ENCODE measurements at places on chromosomes 2 and 18.

DNA sequence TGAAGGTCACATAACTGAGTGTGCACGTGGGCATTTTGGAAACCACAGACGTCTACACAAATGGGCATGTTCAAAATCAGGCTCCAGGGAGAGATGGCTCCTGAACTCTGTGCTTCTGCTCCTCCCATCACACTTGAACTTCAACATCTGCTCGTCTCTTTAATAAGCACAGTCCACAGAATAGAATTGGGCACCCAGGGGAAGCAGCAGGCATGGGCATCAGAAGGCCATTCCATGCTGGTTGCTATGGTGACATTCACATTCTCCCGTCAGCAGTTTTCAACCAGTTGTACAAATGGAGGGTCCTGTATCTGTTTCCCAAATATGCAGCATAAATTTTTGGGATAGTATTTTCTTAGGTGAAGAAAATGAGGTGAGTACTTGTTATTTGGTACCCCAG lies 183.7 kb upstream of the COPS8 start:
- no peak for DNase-seq

DNA sequence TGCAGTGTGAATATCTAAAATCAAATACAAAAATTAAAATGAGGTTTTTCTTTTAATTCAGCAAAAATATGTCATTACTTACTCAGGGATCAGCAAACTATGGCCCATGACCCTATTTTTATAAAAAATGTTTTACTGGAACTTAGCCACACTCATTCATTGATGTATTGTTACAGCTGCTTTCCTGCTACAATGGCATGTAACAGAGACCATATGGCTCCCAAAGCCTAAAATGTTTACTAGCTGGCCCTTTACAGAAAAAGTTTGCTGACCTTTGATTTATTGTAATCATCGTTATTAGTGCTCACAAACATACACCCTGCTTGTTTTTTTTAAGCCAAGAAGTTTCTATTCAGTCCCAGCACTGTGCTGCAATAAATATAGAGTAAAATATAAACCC lies 120.3 kb downstream of the PLA2R1 start:
- DNase-seq = no peak

GRCh38 chr18:73901566-73901965 lies 246.1 kb downstream of the FBXO15 start:
- DNase-seq = no peak

DNA sequence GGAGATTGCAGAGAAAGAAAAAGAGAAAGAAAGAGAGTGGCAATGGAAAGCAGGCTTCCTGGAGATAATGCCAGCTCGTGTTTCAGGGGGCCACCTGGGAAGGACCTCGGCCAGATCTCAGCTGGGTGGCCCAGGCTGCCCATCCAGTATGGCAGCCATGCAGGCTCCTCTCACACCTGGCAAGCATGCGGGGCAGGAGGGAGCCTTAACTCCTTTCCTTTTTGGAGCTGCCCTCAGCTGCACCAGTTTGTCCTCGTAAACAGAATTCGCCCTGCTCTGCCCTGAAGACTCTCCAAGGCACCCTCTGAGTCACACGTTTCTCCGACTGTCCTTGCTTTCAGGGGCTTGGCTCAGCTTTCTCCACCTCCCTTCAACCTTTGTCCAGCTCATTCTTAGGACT lies 59.5 kb upstream of the IGFBP5 start:
- no peak for DNase-seq

DNA sequence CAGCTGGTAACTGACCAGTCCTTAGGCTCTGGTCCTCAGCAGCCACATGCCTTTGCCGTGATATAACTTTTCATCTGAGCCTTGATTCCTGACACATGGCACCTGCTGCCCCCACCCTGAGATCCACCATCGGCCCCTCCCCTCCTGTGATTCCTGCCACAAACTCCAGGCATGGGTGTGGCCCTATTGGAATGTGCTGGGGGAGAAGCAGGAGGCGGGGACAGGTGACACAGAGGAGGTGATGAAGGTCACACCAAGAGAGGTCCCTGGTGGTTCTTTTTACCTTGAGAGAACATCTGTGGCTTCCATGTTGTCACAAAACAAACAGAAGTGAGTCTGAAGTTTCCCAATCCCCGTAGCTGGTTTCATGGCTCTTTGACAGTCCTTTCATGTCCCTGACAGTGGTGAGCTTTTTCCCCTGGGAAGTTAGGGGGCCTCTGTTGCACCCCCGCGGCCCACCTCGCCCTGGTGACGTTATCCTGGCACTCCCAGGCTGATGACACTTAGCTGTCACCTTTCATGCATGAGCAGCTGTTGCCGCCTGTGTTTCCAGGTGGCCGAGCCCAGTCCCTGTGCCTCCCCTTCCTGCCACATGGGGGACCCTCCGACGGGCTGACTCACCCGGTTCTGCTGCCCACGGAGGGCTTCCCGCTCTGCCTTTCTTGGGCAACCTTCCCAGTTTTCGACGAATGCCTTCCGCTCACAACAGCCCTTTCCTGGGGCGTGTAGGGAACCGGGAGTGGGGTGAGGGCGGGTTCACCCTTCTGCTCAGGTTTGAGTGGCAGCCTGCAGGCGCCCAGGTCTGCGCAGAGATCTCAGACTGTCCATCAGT lies 66.3 kb upstream of the GLI2 start:
- no peak for DNase-seq

GRCh38 chr2:112962308-112963175 lies 15.3 kb upstream of the IL36G start:
- DNase-seq = no peak

DNA sequence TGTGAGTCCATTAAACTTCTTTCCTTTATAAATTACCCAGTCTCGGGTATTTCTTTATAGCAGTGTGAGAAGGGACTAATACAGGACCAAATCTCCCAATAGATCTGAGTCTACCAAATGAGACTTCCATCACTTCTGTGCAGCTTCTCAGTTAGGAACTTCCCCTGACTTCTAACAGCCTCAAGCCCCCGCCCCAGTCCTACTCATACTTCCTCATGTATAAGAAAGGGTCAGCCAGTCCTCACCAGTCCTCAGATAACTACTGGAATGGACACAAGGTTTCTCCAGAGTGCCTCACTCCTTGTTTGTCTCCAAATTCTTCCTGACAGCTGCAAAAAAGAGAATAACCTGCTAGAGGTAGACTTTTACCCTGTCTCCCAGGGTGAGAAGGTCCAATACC lies 19.5 kb downstream of the TTC32 start:
- no peak for DNase-seq

DNA sequence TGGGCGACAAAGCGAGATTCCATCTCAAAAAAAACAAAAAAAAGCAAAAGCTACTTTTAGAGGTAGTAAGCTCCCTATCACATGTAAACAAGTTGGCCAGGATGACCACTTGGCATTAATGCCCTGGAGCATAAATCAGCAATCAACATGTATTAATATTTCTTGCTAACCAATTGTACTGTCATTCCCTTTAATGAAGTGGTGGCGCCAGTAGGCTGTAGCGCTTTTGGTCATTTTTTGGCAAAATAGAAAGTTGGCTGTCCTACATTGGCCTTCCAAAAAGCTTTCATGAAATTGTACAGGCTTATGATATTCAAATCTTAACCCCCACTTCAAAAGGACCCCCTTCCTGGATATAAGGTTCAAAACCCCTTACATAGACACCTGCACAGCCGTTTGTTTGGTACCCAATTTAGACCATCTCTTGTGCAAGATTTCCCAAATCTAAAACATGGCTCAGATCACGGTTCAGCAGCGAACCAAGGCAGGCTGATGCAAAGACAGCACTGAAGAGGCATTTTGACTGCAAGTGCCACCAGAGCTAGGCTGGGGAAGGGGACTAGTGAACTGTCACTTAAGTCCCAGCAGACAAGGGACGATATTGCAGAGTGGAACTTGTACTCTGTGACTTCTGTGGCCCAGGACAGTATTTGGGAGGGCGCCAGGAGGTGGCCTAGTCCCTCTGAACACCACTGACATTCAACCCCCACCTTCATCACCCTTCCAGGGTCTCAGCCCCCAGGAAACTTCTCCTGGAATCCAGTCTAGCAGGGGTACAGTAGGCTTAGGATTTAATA lies 31.9 kb downstream of the SMAD7 start:
- no peak for DNase-seq

GRCh38 chr2:71326968-71327367 lies 4.6 kb upstream of the ZNF638 start:
- no peak for DNase-seq

- no peak for DNase-seq
Observed at GRCh38 chr18:47591429-47591828, 339.0 kb downstream of the SMAD2 start.

DNA sequence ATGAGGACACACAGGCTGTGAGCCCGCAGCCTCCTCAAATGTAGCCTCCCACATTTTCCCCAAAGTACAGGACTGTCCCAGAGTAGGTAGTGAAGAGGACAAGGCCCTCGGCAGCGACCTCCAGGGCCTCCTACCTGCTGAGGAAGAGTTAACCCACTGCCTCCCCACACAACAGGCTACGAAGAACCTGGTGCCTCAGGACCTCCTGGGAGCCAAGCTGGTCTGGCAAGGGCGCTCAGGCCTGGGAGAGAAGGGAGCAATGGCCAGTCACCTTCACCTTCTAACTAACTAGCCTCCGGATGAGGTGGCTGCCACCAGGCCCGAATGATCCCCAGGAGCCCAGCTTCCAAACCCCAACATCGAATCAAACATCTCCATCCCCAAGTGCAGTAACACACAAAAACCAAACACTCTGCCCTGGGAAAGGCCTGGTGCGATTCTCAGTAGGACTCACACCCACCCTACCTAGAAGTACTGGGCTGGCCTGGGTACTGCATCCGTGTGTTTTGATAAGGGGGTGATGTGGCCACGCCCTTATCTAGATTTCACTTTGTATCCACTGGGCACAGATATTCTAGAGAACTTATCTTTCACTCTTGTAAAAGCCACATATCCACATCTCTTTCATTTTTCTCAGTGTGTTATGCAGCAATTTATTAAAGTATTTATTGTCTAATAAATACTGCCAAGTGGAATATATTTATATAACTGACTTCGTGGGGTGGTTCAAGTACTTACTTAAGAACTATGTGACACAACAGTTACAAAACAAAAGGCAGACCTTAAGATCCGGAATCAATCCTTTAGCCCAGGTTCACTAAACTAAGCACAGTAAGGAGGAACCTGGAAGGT lies 9.7 kb downstream of the ERFE start:
- no peak for DNase-seq

- DNase-seq = no peak
Observed at GRCh38 chr2:240686460-240686859, 3.8 kb upstream of the AQP12B start.

DNA sequence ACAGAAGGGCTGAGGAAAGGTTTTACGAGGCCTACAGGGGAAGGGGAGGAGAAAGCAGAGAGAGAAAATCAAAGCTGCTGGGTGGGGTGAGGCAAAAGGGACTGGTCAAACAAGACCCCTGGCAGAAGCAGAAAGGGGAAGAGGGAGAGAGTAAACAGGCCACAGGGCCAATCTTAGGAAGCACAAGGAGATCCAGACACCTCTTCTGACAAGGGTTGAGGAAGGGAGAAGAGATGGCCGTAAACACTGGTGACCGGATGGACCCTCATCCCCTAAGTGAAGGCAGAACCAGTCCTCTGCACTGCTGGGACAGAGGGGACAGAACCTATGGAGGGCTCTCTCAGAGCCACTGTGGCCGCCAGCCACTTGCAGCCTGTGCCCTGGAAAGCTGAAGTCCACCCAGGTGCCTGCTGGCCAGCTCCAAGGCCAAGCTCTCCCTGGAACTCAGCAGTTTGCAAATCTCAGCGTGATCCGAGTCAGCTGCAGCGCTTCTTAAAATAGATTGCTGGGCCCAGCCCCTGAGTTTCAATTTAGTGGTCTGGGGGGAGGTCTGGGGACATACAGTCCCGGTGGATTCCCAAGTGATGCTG lies 108.8 kb downstream of the TMEM163 start:
- no peak for DNase-seq

- peak; percentile 80 for DNase-seq
Observed at GRCh38 chr2:84901593-84902120, 3.8 kb upstream of the TMSB10 start.

DNA sequence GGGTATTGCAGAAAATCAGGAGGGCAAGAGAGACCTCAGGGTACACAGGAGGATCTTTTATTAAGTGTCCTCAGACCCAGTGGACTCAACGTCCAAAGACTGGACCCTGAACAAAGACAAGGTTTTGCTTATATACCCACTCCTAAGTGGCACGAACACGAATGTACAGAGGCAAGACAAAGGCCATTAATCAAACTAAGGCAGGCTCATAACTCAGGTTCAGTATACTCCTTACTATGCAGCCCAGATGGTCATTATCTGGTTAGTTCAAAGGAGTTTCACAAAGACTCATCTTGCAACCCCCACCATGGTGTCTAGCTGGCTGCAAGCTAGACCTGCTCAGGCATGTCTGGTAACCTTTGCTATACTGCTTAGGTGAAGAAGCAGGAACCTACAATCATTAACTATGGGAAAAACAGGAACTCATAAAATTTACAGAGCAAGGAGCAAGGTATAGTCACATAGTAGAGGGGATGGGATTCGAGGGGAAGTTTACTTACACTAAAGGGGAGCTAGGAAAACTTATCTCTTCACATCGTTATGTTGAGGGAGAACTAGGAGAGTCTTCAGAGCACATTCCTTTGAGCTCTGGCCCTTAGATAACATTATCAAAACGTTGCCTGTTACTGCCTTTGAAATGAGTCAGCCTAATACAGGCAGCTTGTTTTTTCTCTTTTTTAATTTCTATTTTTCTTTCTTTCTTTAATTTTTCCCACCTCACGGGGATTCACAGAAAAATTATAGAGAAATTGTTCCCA lies 33.9 kb downstream of the SLC4A3 start:
- no peak for DNase-seq

DNA sequence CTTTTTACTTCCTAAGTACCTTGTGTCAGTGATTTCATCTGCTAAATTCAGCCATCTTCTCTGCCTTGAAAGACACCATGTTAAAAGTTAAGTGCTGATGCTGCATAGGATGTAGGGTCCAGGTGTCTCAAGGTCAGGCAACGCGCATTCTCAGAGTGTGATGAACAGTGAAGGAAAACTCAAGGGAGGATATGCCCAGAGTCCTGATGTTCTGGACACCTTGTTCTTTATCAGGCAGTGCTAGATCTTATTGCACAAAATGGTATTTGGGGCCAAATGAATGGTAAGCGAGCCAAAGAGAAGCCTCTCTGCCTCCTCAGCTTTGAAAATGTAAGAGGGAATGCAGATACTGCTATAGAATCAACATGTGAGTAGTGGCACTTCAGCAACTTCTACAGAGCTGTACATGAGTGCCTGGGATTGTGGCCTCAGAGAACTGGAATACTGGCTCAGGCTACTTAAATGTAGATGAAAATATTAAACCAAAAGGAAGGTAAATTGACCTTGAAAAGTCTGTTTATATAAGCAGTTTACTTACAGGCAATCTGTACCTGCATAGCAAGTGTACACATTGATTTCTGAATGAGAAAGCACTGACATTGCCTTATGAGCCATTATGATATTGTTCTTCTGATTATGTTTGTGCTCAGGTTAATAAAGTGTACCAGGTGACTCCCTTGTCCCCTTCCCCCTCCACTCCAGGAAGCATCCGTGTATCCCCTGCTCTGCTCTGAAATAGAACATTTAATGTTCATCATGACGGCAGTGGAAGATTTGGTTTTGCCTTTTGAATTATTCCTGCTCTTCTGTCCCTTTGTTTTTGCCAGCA lies 86.7 kb upstream of the RANBP2 start:
- no peak for DNase-seq
